ENCODE measurements at places on chromosomes 12 and 14. TPM values are rescaled to one million over a fixed set of nuclear protein-coding genes. Genes with fewer than 3 reads are reported as not detected.

SERPINA9 gene
- total RNA-seq = under 0.01 TPM

KRT8 gene
- 14.2 TPM for total RNA-seq

FGD4 gene
- 10.3 TPM for total RNA-seq

DNA sequence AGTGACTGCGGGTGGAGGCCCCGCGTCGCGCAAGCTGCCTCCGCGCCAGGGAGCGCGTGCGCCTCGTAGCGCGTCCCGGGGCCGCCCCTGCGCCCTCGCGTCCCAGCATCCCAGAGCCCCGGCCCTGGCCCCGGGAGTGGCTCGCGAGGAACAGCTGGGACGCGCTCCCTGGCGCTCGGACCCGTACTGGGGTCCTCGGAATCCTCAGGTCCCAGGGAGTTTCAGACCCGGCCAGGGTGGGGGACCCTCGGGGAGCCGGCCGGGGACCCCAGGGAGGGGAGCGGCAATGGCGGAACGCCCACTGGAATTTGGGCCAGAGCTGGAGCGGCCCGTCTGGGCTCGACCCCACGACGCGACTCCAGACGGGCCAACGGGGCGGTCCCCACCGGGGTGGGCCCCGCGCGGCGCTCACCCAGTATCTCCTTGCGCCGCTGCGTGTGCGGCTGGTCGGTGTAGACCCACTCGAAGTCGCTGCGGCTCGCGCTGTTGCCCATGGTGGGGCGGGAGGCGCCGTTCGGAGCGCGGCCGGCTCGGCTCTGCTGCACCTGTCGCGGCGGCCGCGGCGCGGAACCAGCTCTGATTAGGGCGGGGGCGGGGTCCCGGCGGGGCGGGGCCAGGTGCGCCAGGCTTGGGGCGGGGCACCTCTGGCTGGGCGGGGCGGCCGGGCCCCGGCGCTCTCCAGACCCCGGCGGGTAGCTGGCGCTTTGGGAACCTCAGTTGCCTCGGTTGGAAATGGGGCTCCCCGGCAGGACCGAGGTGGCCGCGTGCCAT is at the start of gene DEGS2:
Gene DEGS2 (minus strand): TSS at position 552 of the 771 bp plus-strand sequence. CDS start 58 bp downstream, at position 494.
- H3K27ac ChIP-seq = no peak within 1 kb of the TSS
- DNase-seq = no peak
- H3K4me3 ChIP-seq = no peak within 1 kb of the TSS
- no peaks in the 10 kb centered on the region for H3K36me3 ChIP-seq
- no peaks in the 10 kb centered on the region for H3K4me1 ChIP-seq

DNA sequence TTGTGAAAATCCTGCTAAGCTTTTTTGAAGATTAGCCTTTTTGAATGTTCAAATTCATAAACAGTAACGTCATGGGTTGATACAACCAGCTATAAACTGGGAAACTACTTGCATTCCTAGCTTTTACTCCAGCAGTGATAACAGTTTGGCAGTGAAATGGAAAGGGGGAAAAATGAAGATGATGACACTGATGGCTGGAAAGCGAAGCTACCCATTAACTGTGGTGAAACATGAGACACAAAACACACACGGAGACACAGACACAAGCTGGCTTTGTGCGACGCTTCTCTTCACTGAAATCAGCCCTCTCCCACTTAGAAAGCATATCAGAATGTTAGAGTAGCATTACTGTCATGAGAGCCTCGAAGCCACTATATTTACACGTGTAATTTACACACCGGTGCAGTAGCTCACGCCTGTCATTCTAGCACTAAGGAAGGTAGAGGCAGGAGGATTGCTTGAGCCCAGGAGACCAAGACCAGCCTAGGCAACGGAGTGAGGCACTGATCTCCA is 15.7 kb downstream of the VPS37B start:
- DNase-seq = peak; percentile 78
- no peaks in the 10 kb centered on the region for H3K36me3 ChIP-seq
- peak overlapping the region; percentile 45 for H3K27ac ChIP-seq
- H3K27me3 ChIP-seq = no peaks in the 10 kb centered on the region
- H3K4me1 ChIP-seq = peaks cover 24% of the 10 kb centered on the region

GRCh38 chr14:95453713-95453980 is 62.8 kb downstream of the SYNE3 start:
- H3K4me1 ChIP-seq = no peaks in the 10 kb centered on the region
- no peak overlapping the region for H3K4me3 ChIP-seq
- peaks cover 11% of the 10 kb centered on the region for H3K36me3 ChIP-seq
- no peaks in the 10 kb centered on the region for H3K27me3 ChIP-seq
- no peak overlapping the region for H3K27ac ChIP-seq

DNA sequence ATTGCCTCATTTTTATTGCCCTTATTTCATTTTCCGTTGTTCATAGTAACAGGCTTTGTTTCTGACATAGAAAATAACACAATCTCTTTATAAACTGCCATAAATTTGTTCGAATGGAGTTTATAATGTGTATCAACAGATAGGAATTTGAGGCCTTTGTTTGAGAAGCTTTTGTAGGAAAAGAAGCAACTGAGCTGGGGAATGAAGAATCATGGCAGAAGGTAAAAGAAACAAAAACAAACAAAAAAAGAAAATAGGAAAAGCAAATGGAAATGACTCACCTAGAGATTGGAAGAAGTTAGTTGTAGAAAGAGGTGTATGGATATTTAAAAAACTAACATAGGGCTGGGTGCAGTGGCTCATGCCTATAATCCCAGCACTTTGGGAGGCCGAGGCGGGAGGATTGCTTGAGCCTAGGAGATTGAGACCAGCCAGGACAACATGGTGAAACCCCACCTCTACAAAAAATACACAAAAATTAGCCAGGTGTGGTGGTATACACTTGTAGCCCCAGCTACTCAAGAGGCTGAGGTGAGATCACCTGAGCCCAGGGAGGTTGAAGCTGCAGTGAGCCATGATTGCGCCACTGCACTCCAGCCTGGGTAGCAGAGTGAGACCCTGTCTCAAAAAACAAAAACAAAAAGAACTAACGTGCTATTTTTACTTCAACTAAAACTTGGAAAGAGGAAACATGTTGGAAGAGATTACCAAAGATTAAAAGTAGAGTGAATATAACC is 523 bp upstream of the REP15 start:
- DNase-seq = peak; percentile 31
- H3K27me3 ChIP-seq = no peaks in the 10 kb centered on the region
- no peak overlapping the region for H3K27ac ChIP-seq
- H3K36me3 ChIP-seq = peaks cover 21% of the 10 kb centered on the region
- H3K4me3 ChIP-seq = no peak overlapping the region

DNA sequence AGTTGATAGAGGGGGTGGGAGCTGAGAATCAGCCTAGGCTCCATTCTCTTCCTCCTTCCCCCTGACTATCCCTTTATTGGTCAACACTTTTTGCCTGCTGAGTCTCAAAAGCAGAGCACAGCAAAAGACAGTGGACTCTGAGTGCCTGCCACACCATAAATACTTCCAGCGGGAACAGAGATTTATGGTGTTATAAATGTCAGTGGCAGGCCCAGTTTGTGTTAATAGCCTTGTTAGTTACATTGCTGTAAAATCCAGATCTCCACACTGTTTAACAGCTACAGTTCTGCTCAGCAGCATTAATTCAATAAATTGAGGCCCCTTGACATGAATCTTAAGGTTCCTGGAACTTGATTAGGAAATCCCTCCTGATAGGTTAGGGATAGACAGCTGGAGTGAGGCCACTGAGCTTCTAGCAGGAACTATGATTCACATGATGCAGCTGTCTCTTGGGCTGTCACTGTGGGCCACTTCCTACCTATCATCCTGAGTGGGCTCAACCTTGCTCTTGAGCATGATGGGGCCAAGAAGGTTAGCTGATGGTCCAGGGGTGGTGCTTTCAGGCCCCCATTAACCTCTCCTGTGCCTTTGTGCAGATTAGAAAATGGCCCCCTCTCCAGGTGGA is 295.2 kb upstream of the SRRM4 start:
- DNase-seq = no peak
- no peaks in the 10 kb centered on the region for H3K36me3 ChIP-seq
- H3K27ac ChIP-seq = no peak overlapping the region
- H3K4me1 ChIP-seq = no peaks in the 10 kb centered on the region
- H3K27me3 ChIP-seq = no peaks in the 10 kb centered on the region
- no peak overlapping the region for H3K4me3 ChIP-seq

GRCh38 chr14:101893759-101894158 is 70.6 kb upstream of the DYNC1H1 start:
- H3K27ac ChIP-seq = no peak overlapping the region
- H3K4me3 ChIP-seq = no peak overlapping the region
- DNase-seq = no peak
- peaks cover 44% of the 10 kb centered on the region for H3K36me3 ChIP-seq

DNA sequence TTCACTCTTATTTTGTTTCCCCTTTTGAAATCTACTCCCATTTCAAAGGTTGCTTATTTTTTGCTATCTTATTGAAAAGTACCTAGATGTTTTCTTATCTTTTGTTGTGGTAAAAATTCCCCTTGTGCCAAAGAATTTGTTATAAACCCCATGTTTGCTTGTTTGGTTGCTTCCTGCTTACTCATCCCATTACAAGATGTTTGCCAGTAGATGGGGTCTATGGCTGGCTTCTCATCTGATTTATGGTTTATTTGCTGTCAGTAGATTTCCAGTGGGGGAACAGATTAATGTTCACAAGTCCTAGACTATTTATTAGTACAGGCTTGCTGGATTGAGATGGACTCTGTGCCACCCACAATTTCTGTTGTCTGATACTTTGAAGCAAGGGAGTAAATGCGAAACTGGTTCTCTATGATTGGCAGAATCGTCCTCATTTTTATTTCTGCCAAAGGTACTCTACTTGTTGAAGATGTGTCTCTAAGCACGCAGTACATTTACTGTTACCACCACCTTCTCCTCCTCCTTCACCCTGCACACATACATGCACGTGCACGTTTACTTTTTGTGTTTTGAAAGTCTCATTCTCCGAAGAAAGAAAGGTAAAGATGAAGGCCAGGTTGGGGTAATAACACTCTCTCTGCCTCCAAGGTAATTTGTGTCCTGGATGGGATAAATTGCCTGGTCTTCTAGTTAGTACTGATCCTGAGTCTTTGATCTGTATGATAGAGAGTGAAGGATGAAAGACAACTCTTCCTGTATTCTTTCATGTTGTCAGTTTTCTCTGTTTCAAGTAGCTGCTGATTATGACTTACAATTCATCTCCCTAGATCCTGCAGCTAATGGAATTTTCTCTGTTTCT is 117.2 kb upstream of the ATP2B1 start:
- no peaks in the 10 kb centered on the region for H3K27me3 ChIP-seq
- no peak overlapping the region for H3K4me3 ChIP-seq
- DNase-seq = peak; percentile 4

GRCh38 chr12:21384261-21384660 is 11.6 kb downstream of the IAPP start:
- H3K27me3 ChIP-seq = no peaks in the 10 kb centered on the region
- no peaks in the 10 kb centered on the region for H3K4me1 ChIP-seq
